H9 (cell line): ENCODE measurements at places on chromosomes 1 and 21. TPM values are rescaled to one million over a fixed set of nuclear protein-coding genes. Genes with fewer than 3 reads are reported as not detected.
A peak's percentile ranks its signal among the peaks of the same experiment; 100 is the strongest.

GRCh38 chr1:220784751-220785150, 2.0 kb upstream of the MTARC1 start:
- no peak for DNase-seq

- DNase-seq: no peak
Observed at GRCh38 chr21:42002421-42002958, 7.7 kb downstream of the ZBTB21 start.

DNA sequence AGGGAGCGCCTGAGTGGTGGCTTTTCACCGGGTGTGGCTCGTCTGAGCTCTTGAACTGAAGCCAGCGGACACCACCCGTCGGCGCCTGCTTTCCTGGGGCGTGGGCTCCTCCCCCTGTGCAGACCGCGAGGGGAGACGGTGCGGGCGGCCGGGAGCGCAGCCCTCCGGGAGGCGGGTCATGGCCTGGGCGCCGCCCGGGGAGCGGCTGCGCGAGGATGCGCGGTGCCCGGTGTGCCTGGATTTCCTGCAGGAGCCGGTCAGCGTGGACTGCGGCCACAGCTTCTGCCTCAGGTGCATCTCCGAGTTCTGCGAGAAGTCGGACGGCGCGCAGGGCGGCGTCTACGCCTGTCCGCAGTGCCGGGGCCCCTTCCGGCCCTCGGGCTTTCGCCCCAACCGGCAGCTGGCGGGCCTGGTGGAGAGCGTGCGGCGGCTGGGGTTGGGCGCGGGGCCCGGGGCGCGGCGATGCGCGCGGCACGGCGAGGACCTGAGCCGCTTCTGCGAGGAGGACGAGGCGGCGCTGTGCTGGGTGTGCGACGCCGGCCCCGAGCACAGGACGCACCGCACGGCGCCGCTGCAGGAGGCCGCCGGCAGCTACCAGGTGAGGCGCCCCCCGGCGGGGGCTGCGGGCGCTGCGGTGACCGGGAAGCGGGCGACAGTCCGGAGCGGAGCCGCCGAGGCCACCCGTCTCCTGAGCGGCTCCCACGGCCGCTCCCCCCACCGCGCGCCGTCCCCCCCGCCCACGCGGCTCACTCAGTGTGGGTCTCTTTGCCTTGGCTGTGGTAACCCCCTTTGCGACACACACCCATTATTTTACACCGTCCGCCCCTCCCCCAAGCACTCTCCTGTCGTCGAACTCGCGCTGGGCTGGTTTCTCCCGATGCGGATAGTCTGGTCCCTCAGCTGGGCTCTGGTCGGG, at the start of gene TRIM58:
Gene TRIM58 (plus strand): TSS at position 119 of the 916 bp plus-strand sequence. CDS start 60 bp downstream, at position 179.
- DNase-seq: no peak

DNA sequence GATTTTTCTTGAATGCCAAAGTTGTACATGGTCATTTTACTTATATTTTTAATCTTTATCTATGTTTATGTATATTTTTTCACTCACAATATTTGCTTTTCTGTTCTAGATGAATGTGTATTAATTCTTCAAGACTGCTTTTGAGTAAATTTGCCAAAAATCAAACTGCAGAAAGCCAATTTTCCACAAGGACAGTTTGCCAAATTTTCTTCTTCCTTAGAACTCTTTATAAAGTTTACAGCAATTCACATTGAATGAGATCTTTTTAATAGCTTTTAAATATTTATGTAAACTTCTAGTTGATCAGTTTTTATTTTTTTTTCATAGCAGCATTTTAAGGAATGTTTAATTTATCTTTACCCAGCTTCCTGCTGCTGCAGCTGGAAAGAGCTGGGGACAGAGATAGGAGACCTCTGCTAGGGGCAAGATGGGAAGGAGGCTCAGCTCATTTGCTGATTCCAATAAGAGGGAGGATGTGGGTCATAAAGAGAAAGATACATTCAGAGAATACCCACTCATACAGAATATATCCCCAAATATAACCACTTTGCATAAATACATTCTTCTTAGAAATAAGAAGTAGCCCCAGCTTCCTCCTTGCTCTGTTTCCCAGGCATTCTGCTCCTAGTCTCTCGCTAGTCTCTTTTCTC, 93.0 kb downstream of the ODF2L start:
- no peak for DNase-seq

- no peak for DNase-seq
Observed at GRCh38 chr1:155242805-155243358, 12.4 kb downstream of the ENTREP3 start.

GRCh38 chr1:45612941-45613579, 10.8 kb downstream of the CCDC17 start:
- no peak for DNase-seq

DNA sequence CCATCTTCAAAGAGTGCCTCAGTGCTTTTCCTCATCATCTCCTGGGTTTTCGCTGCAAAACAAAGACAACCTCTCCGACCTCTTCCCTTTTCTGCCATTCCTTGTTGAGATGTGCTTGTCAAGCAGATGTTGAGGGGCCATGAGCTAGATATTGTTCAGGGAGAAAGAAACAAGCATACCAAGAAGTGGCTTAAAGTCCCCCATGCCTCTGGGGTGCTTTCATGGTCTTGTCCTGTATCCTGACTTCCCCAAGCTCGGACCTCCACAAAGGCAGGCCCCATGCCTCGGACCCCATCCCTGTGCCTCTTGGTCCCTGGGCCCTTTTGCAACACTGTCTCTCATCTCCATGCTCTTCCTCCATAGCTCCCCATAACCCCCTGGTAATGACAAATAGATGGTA, 103.8 kb downstream of the C1orf94 start:
- no peak for DNase-seq

- DNase-seq: peak; percentile 43
Observed at GRCh38 chr1:184270556-184270955, 116.3 kb upstream of the C1orf21 start.

DNA sequence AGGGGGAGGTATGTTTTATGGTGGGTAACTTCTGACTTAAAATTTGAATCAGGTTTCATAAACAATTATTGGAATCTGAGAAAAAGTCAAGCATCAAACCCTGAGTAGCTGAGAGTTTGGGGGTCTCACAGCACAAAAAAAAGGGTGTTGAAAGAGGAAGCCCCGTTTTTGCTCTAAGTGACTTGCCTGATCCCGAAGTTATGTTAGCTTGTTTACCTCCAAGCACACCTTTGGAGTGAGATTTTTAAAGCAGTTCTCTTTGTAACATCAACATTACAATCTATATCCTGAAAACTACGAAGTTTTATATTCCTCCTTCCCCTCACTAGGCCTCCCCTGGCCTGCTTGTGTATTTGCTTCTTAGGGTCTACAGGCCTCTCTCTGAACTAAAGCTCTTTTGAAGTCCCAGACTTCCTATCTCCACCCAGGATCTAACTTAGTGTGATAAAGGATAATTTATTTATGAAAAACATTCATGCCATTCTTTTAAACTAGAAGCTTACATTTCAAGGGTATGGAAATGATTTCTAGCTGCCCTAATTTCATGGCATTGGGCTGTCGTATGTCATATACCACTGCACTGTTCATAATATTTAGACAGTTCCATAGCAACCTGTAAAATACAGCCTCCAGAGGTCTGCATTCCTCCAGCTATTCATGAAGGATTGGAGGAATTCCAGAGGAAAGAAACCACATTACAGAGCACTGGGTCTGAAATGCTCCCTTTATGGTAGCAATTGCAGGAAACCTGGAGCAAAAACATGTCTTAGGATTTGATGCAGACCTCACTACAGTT, 36.1 kb upstream of the RGS1 start:
- DNase-seq: no peak

DNA sequence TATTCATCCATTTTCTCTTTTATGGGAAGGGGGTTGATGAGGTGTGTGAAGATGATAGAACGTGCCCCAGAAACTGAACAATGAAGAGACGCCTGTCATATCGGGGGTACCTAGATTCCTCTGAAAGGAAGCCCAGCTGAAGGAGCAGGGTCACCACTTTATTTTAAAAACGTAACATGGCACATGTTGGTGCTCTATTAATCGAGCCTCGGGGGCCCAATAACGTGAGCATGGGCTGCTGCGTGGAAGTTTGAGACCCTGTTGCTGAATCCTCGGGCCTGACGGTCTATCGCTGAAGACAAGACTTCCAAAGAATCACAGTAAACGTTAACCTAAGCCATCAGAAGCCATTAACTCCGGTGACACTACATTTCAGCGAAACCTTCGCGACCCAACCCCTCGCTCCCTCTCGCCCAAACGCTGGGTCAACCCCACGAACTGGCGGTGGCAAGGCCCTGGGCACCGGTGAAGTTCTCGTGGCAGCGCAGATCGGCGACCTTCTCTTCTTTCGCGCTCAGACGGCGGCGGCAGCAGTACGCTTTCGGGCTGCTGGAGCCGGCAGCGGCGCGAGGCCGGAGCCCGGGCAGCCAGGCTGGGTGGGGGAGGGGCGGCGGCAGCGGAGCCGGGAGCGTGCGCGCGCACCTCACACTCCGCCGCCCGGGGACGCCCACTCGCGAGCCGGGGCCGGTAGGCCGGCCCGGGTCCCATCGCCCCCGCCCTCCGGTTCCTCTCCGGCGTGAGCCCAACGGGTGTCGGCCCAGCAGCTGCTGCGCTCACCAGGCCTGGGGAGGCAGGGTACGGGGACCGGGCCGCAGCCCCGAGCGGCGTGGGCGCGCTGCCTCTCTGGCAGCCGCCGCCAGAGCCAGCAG, 838 bp upstream of the MAN1A2 start:
- peak; percentile 64 for DNase-seq

DNA sequence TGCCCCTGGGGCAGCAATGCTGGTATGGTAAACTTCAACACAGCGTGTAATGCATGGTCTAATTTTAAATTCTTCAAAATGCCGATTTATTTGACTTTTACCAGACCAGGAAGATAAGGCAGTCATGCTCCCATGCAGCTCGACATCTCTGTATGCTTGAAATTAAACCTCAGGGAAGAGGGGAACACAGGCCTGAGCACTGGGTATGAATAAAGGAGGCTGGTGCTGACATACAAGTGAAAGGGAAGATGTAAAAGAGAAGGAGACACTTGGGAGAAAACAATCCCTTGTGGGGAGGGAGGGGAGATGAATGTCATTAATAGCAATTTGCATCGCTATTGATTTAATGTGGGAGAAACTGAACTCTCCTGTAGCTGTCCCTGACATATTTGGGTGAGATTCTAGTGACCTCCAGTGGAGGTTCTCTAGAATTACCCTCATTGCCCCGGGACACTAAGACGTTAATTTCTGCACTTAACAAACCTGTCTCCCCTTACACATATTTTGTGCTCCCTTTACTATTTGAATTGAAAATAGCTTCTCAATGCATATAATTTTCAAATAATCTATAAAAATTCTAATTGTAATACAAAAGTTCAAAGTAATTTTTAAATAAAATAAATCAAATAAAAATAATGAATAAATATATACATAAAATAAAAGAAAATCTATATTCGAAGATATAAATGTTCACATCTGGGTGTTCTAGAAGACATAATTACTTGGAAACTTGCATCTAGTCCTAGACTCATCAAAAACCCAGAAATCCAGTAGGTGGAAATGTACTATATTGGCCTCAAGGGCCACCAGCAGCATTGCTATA, 283.1 kb downstream of the LMX1A start:
- peak; percentile 52 for DNase-seq

Gene INAVA
- 36.8 and 37.2 TPM in 2 replicates for total RNA-seq

Gene CHI3L2
- total RNA-seq: not detected in 2 replicates

Gene SV2A
- total RNA-seq: 42.4 and 44.4 TPM in 2 replicates

Gene FCRL4
- not detected in 2 replicates for total RNA-seq

Gene CXADR
- 150 and 152 TPM in 2 replicates for total RNA-seq

Gene ASAP3
- total RNA-seq: 25.9 and 26.7 TPM in 2 replicates

Gene MAP3K21
- total RNA-seq: 11.6 and 11.7 TPM in 2 replicates

Gene DHCR24
- total RNA-seq: 318 and 340 TPM in 2 replicates

Gene HOOK1
- total RNA-seq: 31.0 and 42.0 TPM in 2 replicates
